Femur (tissue), 1 donor: ENCODE measurements at places on chromosomes 16 and 17.

GRCh38 chr17:34609210-34609609 is 29.8 kb downstream of the TMEM132E start:
- DNase-seq, result no peak

DNA sequence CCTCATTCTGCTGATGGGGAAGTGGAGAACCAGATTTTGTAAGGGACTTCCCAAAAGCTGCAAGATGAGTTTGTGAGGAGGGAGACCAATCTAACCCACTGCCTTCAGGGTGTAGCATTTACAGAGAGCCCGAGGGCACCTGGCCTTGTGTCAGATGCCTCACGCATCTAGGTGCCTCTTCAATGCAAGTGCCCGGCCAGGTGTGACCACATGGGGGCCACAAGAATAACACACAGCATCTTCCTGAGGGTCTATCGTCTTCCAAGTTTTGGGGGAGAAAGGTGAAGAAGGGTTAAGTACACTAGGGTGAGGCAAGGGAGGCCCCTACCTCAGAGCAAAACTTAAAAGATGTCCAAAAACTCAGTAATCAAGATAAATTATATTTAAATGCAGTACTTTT is 401.7 kb upstream of the CDH5 start:
- DNase-seq, result no peak

DNA sequence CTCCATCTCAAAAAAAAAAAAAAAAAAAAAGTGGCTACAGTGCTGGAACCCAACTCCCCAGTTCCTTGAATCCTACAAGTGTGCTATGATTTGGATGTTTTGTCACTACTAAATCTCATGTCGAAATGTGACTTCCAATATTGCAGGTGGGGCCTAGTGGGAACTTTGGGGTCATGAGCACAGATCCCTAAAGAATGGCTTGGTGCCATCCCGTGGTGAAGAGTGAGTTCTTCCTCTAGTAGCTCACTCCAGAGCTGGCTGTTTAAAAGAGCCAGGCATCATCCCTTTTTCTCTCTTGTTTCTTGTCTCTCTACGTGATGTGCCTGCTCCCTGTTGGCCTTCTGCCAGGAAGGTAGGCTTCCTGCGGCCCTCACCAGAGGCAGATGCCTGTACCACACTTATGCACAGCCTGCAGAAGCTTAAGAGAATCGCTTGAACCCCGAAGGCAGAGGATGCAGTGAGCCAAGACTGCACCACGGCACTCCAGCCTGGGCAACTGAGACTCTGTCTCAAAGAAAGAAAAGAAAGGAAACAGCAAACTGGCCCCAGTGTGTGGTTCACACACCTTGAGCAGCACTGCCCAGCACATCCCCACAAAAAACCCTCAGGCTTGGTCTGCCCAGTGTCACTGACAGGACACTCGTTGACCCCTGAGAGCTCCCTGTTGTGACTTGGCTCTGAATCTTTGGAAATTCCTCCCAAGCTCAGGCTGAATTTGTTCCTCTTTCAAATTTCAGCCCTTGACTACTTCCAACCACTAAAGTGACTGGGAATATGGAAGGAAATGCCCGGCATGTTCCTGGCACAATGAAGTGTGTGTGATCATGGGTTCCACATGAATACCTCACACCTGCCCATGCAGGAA is 3.1 kb downstream of the MT1E start:
- DNase-seq, result no peak

DNA sequence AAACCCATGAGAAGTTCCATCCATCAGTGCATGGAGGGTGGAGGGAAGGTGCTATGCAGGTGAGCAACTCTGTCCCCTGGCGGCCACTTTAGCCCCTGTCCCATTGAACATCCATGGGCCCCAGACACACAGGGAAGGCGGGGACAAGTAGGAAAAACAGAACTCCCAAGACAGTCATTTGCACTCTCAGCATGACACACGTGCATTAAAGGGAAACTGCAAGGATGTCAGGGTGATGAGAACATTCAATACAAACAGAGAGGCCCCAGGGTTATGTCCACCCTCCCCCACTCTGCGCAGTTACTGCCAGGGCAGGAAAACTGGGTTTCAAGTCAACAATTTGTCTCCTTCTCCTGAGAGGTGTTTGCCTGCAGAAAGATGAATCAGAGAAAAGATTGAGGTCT is 44.0 kb upstream of the AKTIP start:
- DNase-seq, result no peak

DNA sequence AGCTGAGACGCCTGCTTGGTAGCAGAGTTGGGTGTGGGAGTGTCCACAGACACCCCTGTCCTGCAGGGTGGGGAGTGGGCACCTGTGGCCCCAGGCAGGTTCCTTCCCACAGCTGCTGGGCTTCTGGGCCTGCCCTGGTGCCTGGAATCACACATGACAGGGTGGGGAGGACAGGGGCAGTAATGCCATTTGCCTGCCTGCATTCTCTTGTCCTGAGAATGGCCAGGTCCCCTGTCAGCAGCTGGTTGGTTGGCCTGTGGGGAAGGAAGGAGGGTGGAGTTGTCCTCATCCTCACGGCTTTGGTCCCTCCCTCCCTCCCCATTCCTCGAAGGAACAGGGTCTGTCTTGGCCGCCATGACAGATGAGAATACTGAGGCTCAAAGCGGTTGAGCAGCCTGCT is 5.2 kb downstream of the PRSS53 start:
- DNase-seq, result no peak

DNA sequence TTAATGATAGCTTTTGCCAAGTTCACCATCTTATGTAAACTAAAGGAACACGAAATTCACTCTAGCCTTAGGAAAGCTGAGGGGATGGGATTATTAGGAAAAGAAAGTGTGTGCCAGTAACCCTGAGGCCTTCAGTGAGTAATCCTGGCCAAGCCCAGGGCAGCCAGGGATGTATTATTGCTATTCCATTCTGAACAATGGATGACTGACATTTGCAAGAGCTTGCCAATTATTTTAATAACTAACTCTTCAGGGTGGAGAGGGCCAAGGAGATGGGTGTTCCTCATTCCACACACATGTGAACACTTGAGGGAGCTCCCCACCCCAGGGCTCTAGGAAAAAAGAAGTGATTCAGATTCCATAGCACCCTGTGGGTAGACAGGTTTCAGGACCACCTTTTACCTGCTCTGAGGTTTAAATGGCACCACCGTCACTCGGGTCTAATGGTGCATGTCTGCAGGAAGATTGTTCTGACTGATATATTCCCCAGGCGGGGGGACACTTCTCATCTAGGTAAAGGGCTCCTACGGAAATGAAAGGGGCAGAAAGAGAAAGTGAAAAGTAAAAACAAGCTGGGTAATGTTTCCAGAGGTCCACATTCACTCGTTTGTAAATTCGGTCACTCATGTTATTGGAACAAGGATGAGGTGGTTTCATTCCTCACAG is 41.5 kb downstream of the TK2 start:
- DNase-seq, result no peak

GRCh38 chr16:56709443-56710040 is 20.4 kb upstream of the NUP93 start:
- DNase-seq, result no peak

DNA sequence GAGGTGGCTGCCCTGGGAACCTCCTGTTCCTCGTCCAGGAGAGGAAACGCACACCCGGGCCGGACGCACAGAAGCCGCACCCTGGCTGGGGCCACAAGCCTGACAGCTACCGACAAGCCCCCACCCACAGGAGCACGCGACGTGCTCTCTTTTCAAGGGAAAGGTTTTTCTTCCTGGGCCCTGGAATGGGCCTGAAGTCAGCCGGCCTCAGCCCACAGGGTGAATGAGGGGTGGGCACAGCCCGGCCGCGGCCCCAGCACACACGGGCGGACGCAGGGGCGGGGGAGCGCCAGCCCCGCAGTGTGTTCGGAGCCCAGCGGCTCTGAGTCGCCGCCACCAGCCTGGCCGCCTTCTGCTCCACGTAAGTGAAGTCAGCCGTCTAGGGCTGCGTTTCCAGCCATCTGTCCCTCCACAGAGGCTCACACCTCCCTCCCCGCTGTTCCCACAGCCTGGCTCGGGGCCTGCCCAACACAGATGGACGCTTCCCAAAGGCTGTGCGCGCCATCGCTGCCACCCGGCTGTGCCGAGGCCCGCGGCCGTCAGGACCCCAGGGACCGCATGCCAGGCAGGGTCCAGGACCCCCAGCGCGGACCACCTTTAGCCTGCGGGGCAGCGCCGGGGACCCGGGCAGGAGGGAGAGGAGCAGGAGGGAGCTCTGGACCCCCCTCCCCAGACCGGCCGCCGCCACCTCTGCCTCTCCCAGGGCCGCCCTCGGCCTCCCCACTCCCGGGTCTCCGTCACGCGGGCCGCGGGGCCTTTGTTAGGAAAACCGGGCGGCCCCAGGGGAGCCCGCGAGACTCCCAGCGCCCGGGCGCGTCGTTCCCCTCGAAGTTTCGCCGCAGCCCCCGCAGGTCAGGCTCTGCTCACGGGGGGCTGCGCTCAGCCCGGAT is 36.8 kb downstream of the CBFA2T3 start:
- DNase-seq, result peak; percentile 67

DNA sequence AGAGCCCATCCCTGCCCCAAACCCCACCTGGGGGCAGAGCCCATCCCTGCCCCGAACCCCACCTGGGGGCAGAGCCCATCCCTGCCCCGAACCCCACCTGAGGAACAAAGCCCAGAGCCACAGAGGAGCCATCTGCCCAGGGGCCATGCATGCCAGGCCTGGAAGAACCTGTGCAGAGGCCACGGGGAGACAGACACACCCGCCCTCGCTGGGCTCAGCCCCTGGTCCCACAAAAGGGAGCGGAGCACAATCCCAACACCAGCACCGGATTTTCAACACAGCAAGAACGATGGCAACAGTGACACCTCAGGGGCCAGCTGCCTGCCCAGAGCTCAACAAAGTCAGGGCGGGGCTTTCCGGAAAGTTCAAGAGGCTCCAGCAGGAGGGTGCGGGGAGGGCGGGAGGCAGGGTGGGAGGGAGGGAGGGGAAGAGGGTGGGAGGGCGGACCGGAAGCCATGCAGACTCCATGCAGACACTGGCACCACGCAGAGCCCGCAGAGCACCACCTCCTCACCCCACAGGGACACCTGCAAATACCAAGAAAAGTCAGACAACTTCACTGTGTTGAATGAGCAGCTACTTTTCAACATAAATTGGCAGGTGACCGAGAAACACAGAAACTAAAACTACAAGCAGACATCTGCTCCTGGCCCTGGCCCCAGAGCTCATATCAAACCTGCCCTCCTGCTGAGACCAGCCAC is 27.9 kb upstream of the C16orf95 start:
- no peak for DNase-seq

DNA sequence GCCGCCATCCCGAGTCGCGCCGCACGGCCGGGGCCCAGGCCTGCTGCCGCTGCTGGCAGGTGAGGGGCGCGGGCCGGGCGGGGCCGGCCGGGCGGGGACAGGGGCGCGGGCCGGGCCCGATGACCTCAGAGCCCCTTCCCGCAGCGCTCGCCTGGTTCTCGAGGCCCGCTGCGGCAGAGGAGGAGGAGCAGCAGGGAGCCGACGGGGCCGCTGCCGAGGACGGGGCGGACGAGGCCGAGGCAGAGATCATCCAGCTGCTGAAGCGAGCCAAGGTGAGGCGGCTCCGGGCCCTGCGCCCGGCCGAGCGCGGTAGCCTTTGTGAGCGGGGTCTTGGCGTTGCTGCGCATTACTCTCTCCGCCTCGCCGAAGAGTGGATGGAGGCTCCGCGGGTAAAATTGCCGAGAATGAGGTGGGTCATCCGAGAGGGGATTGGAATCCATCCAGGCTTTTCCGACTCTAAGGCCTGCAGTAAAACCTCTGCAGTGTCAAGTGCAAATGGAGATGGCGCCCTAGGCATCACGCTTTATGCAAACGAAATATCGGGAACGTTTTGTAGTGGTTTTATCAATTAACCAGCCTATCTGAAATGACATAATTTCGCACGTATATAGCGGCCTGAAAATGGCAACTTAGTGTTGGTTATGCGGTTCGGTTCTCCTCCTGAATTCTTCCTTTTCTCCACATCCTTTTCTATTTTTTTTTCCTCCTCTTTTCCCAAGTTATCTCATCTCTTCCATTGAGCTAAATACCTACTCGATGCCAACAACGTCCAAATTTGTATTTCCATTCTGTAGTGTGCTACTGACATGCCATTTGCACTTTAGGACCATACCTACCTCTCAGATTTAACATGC is 577 bp downstream of the TTC19 start:
- DNase-seq, result peak; percentile 69

DNA sequence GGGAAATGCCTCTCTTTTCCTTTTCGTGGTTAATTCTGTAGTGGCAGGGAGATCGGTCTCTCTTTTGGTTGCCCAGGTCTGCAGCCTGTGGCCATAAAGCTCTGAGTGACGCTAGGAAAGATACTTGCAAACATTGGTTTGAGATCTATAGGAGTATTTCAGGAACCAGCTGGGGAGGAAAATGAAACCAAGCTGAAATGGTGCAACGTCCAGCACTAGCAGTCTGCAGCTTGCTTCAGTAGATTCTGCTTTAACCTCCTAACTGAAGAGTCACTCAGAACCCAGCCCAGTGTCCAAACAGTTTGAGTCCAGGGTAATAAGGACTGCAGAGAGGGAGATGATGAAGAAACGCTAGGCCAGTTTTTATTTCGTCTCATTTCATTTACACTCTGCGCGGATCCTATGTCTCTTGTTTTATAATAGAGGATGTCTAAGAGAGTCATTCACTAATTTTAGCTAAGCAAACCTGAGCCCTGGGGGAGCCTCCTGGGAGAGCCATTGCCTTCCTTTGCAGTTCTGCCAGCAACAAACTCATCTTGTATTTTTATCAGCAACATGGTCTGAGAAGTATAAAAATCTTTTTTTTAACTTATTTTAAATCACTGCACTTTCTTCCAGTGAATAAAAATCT is 12.0 kb downstream of the SP2 start:
- no peak for DNase-seq

DNA sequence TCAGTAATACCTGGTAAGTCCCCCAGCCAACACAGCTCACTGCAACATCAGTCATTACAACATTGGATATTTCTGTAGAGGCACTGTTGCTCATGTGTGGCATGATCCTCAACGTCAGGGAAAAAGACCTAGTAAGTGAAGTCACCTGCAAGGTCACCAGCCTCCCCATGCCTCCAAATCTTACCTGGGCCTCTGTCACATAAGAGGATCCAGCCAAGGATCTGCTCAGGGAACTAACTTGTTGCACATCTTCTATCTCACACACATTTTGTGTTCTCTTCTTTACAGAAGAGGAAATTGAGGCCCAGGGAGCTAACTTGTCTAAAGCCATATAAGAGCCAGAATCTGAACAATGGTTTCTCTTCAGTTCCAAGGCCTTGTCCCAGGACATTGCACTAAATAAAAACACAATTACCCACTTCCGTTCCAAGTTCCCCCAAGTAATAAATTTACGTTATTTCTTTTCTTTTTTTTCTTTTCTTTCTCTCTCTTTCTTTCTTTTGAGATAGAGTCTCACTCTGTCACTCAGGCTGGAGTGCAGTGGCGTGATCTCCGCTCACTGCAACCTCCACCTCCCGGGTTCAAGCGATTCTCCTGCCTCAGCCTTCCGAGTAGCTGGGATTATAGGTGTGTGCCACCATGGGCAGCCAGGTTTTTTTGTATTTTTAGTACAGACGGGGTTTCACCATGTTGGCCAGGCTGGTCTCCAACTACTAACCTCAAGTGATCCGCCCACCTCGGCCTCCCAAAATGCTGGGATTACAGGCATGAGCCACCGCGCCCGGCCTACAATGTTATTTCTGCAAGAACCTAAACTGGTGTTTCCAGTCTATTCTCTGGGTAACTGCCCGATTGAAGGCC is 1.3 kb downstream of the SHMT1 start:
- no peak for DNase-seq

GRCh38 chr17:20702692-20703091 is 123.2 kb downstream of the CDRT15L2 start:
- no peak for DNase-seq

- no peak for DNase-seq
These were observed 24.8 kb downstream of the POLR3E start for GRCh38 chr16:22322021-22322471.
